ENCODE measurements at places on chromosomes 12 and 14. TPM values are rescaled to one million over a fixed set of nuclear protein-coding genes. Genes with fewer than 3 reads are reported as not detected.
A peak's percentile ranks its signal among the peaks of the same experiment; 100 is the strongest.

DNA sequence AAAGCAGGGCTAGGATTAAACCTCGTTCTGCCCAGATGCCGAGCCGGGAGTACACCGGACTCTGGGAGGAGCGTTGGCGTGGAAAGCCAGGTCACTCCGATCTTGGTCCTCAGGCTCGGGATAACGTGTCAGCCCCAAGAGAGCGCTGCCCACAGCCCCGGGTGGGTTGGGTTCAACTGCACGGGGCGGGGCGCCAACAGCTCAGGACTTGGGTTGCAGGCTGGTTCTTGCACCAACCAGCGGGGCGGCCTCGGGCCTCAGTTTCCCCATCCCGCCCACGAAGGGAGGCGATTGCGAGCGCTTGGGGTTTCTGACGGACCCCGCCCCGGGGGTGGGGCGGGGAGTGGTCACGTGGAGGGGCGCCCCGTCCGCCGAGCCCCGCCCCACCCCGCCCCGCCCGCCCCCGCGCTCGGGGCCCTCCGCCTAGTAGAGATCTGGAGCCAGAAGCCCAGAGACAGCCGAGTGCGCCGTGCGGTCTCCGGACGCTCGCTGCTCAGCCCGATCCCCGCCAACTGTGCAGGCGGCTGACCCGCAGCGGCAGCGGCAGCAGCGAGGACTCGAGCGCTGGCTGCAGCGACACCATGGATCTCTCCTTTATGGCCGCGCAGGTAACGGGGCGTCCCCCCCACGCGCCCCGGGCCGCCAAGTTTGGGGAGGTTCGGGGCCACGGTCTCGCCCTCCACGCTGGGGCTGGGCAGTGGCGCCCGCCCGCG, at the start of gene C14orf132:
C14orf132 (plus strand) TSS at position 443 of the 713 bp plus-strand sequence; CDS start at position 582, 139 bp downstream.
- peak; percentile 96 for DNase-seq

- DNase-seq = peak; percentile 19
These were observed 1124.7 kb downstream of the FLRT2 start for GRCh38 chr14:86654558-86655184.

DNA sequence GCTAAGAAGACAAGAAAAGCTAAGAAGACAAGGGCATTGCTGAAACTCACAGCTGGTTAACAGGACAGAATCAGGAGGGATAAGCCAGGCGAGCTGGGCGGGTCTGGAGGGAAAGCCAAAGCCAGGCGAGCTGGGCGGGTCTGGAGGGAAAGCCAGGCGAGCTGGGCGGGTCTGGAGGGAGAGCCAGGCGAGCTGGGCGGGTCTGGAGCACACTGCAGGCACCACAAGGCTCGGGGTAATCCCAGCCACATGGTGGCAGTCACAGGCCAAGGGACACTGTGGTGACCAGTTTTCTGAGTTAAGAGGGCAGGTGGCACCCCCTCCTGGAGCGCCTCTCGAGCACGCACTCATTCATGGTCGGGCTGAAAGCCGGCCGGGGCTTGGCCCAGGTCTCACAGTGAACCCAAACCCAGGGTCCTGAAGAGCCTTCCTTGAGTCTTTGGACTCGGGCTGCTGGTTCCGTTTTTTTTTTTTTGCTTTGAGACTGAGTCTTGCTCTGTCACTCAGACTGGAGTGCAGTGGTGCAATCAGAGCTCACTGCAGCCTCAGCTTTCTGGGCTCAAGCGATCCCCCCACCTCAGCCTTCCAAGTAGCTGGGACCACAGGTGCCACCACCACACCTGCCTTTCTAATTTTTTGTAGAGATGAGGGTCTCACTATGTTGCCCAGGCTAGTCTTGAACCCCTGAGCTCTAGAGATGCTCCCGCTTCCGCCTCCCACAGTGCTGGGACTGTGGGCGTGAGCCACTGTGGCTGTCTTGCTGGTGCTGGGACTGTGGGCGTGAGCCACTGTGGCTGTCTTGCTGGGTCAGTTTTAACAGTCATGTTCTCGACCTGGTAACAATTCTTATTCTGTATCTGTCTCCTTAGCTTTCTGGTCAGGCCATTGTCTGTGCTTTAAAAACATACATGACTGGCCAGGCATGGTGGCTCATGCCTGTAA, 40.2 kb downstream of the HSP90AA1 start:
- peak; percentile 85 for DNase-seq

DNA sequence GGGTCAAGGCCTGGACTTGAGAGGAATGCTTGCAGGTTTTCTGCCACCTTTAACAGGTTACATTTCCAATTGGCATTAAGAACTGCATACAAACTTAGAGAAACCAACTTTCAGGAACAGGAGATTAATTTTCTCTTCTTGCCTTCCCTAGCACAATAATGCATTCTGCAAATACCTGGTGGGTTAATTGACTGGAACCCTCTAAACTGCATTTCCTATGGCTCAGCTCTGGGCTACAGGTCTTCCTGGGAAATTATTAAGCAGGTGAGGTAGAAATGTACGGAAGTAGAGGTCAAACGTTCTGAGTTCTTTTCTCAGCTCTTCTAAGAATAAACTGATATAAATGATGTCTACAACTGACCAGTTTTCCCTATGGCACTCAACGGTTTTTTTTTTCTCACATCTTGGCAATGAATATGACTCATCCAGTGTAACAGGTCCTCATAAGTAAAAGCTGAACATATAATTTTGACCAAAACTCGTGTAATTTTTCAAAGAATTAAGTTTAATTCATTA, 144.9 kb upstream of the PELI2 start:
- no peak for DNase-seq

DNA sequence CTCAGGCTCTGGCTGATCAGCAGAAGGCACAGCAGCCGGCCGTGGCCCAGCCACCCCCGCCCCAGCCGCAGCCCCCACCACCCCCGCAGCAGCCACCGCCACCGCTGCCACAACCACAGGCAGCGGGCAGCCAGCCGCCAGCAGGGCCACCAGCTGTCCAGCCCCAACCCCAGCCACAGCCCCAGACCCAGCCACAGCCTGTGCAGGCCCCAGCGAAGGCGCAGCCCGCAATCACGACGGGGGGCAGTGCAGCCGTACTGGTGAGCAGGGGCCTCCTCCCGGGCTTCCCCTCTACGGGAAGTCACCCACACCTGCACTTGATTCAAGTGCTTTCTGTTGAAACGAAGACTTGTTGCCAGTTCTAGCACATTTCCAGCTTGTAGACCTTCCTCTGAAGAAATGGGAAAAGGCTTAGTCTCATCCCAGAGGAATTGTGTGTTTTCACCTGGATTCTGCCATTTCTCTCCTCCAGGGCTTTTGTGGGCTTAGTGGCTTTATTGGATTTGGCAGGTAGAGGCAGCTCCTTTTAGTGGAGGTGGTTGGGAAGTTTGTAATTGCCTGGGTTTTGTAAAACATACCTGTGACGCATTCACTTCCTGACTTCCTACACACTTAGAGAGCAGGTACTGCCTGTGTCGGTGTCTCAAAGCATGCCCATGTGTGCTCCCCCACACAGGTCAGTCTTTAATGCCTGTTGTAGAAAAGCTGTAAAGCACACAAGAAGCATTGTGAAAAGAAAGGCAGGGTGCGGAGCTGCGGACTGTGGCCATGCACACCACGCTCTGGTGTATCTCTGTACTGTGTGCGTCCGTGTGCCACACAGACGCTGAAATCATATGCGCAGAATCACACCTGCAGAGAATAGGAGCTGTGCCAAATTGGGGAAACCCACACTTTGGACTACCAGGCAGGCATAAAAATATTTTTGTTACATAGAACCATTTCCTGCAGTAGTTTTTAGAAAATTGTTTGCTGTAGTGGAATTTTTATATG, 90.5 kb downstream of the DDX51 start:
- DNase-seq = no peak

The FAM186B gene
- 0.16 TPM for polyA plus RNA-seq
